ENCODE measurements at places on chromosomes 2 and 18.

DNA sequence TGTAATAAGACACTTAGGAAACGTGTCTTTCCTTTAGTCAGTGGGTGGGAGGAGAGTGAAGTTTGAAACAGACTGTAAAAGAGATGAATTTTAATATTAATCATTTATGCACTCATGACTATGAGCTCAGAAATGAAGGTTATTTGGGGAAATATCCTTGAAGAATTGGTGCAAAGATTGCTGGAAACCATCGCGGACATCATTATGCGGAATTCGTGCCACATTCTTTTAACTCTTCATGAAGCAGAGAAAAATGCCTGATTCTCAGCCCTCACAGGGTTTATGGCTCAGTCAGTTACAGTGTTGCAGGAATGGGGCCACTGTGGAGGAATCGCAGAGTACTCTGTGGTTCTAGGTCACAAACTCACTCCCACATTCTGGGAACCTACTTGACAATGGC lies 109.7 kb downstream of the RGPD3 start:
- DNase-seq = no peak

DNA sequence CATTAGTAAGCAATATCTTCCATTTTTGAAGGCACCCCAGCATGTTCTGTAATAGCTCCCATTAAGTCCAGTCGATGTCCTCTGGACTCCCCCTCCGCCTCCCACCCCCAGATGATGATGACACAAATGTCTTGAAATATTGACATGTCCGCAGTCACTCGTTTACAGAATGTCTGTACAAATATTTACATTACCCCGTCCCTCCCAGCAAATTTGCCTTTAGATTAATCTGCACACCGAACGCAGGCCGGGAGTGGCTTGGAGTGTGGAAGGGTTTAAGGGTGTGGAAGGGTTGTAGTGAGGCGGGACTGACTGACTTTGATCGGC lies 853 bp upstream of the OSBPL6 start:
- no peak for DNase-seq

DNA sequence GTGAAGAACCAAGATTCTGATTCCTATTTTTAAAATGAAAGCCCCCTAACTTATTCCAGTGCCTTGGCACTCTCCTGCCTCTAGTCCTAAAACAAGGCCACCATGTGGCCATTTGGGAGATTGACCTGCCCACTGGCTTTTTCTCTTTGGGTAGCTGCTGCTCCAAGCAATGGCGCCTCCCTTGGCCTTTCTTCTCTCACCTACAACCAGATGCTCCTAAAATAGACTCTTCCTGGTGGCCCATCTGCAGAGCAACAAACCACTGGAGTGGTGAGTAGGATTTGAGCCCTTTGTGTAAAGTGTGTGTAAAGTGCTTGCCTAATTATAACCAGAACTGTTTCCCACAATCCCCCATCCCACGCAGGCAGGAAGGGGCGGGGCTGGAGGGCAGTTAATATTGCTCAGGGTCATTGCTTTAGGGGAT lies 114.2 kb downstream of the FHOD3 start:
- no peak for DNase-seq

GRCh38 chr2:11239147-11239546 lies 83.9 kb downstream of the SLC66A3 start:
- no peak for DNase-seq

DNA sequence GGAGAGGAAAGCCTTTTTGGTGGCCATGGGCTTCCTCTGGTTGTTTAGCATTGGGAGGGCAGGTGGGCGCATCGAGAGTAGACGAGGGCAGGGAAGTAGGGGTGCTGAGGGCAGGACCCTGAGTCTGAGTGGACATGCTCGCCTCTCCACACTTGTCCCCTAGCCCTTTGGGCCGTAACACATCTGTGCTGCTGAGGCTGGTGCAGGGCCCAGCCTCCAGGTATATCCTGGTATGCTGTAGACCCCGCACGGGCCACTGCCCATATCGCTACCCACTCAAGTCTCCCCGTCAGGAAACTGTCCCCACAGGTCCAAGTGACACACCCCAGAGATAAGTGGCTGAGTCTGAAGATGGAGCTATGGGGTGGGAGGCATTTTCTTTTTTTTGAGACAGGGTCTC lies 13.7 kb upstream of the CCDC74B start:
- DNase-seq = no peak

- DNase-seq = no peak
Observed at GRCh38 chr2:189192766-189193165, 13.2 kb upstream of the COL5A2 start.

DNA sequence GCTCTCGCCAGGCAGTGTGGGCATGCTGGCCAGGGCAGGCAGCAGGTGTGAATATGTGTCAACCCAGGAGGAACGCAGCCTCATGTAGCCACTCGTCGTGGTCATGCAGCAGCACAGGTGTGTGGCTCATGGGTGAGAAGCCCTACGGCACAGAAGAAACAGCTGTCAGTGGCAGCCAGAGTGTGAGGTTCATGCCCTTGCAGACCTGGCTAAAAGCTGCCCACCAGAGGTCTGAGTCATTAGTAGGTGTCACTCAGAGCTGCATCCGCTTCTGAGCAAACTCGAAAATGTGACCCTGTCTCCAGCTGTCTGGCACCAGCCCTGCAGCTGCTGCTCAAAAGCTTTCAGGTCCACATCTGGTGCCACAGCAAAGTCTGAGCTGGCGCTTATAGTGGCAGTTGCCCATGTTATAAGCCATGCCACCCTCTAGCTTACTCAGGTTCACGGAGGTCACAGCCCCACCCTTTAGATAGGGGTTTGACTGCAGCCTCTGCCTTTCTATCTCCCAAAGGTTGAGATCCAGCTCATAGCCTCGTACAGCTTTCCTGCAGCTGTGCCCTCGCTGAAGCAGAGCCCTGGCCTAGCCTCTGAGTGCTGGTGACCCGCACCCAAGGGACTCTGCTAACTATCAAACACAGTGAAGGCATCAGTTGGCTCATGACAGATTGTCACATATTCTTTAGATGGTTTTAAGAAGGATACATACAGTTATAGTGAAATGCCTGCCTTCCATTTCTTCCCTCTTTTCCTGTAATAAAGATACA lies 195.0 kb downstream of the CCDC102B start:
- DNase-seq = no peak

DNA sequence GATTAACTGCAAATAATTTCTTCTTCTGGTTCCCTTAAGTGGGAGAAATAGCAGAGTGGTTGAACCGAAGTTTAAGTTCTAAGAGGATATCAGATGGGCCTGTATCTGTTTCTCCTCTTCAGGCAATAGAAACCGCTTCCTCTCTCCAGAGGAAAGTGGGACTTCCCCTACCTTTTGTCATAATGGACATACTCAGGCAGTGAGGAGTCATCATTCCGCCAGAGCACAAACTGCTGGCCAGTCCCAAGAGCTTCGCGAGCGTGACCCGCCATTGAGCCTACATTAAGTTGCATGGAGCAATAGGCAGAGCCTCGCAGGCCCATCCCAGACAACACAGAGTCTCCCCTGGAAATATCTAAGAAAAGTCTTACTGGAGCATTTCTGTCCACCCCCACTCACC lies 158.9 kb downstream of the LDLRAD4 start:
- no peak for DNase-seq

DNA sequence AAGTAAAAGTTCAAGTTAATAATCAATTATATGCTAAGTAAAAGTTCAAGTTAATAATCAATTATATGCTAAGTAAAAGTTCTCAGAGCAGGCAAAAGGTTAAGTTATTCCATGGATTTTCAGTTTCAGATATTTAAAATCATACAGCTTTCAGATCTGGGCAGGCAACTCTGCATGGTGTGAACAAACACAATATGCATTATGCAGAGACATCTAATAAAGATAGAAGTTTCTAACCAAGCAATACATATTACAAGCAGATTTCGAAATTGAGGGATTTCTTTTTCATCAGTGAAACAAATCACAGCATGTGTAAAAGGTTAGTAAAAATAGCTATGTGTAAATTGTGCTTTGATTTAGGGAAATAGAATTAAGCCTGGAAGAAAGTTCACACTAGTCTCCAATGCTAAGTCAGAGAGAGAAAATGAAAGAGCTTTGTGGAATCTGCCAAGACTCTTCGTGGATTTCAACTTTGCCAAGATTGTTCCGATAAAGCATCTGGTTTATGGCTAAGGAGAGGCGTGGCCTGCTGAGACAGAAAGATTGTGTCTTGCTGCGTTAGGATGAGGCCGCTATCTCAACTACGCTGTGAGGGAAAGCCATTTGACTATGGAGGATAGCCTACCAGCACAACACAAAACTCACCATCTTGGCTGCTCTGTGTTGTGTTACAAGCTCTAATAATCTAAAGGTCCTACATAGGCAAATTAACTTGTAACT lies 60.1 kb upstream of the SLC16A14 start:
- no peak for DNase-seq

DNA sequence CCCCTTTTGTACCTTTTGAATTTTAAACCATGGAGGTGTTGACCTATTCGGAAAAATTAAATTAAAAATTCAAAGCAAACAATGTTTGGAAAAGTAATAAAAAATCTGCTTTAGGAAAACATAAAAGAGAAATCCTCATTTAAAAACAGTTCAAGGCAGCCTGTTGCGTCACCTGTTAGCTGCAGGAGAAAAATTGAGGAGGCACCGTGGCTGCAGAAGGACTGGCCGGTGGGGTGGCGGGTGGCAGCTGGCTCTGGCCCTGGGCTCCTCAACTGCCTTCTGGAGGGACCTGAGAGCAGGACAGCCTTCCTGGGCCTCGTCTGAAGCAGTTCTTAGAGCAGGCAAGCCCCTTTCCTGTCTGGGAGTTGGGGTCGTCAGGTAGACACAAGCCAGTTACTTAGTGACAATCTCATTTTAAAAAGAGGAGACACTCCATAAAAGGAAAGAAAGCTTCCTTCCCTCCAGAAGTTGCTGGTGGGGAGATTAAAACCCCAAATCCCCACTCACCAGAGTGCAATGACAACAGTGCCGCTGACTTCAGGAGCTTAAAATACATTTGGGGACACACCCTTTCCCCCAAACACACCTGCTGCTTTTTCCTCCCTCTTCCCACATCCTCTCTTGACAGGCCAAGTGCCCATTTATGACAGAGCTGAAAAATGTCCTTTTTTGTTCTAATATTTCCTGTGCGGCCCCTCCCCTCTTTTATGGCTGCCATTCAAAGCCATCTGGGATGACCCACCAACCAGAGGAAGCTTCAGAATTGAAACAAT lies 9.7 kb downstream of the ZBTB7C start:
- DNase-seq = no peak

DNA sequence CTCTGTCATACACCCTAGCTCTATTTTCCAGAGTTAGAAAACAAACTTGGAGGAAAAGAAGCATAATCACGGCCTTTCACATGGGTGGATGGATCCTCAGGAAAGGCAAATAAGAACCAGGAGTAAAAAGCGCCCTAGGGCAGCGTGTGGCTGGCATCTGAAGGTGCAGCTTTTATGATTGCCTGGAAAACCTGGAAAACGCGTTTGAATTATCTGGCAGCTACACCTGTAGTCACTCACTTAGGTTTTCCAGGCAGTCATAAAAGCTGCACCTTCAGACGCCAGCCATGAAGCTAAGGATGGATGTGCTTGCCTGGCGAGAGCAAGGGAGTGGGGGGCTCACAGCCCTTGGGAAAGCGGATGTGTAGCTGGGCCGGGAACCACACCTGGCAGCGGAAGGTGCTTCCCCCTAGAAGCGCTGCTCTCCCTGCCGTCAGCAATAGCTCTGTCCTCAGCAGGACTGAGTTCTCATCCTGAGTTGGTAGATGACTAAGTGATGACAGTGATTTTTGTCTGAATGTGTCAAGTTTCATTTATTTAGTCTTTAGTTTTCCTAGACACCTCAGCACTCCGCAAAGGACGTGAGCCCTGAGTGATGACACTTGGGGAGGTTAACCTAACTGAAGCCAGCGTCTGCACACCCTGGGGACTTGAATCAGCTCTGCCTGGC lies 82.0 kb downstream of the DCDC2C start:
- DNase-seq = no peak

- no peak for DNase-seq
Observed at GRCh38 chr2:120454654-120455385, 108.9 kb downstream of the INHBB start.

DNA sequence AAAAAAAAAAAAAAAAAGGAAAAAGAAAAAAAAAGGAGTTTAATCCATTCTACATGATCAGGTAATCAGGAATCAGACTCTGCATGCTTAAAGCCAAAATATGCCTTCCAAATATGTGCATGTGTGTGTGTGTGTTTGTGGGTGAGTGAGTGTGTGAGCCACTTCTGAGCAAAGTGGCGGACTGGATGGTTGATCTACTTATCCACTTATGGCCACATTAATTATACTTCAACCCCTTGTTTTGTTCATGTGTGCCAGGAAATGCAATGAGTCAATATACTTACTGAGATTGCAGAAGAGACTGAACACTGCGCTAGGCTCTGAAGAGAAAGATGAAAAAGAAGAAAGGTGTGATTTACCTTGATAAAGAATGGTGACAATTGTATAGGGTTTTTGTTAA lies 586.5 kb upstream of the NXPH2 start:
- DNase-seq = no peak

DNA sequence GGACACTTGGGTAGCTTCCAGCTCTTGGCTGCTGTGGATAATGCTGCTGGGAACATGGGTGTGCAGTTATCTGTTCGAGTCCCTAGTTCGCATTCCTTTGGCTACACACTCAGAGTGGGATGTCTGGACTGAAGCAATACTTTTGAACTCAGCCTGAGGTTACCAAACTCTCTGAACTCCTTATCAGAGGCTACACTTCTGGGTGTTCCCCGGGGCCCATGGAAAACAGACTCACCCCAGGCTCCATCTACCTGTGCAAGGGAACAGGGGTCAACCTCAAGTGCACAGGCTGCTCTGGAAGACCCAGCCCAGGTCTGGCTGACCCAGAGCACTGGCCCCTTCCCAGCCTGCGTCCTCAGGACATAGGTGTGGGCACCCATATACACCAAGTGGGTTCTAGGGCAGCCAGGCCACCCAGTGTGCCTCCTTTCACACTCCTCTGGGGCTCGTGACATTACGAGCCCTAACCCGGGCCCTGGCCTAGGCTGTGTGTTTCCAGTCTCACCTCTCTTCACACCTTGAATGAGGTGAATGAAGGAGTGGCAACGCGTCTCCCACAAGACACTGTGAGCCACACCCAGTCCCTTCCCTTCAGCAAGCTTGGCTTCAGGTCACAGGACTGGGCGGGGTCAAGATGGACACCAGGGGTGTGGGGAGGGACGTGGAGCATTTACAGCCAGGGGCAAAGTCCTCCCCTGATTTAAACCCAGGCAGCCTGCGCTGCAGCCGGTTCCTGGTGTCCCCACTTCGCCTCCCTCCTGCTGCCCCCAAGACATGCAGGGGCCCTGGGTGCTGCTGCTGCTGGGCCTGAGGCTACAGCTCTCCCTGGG lies at the start of gene ALPI:
Gene ALPI (plus strand): TSS at position 728 of the 830 bp plus-strand sequence. CDS start 47 bp downstream, at position 775.
- no peak for DNase-seq

- no peak for DNase-seq
Observed at GRCh38 chr2:27316655-27317412, 6.1 kb downstream of the MPV17 start.
